Stimulated activated memory B cell treated with anti-CD40 and anti-IgM and Interleukin-4, amounts not matched to agents 10 μg/mL and 1 μg/mL and 100 μg/mL, for 72 hours (primary cell): ENCODE measurements at places on chromosomes 2 and 18.
A peak's percentile ranks its signal among the peaks of the same experiment; 100 is the strongest.

GRCh38 chr18:59885579-59886163 is 14.1 kb upstream of the PMAIP1 start:
- peak; percentile 85 for ATAC-seq

GRCh38 chr2:150376553-150377335 is 110.7 kb downstream of the RND3 start:
- ATAC-seq = no peak

- ATAC-seq = no peak
Observed at GRCh38 chr18:533995-534601, 33.6 kb upstream of the COLEC12 start.

- ATAC-seq = no peak
Observed at GRCh38 chr2:55033921-55034320, 16.3 kb downstream of the RTN4 start.

- no peak for ATAC-seq
Observed at GRCh38 chr2:211014376-211014775, 458.0 kb downstream of the CPS1 start.

- ATAC-seq = no peak
Observed at GRCh38 chr18:48825101-48825745, 125.5 kb downstream of the SMAD7 start.

DNA sequence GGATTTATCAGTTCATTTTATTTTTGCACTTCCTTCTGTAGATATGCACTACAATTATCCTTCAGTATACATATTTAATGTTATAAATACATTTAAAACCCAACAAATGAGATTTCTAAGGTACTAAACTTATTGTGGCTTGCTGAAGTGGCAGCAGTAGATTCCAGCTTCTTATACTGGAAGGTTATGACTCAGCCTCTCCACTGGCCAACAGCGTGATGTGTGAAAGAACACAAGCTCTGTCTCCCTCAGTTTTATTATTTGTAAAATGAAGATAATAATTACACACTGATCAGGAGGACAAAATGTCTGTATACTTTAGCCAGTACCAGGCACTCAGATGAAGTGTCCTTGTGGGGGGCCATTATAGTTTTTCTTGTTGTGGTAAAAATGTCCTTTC is 1147.1 kb downstream of the CNTNAP5 start:
- no peak for ATAC-seq

- no peak for ATAC-seq
Observed at GRCh38 chr2:73921581-73921980, 5.1 kb upstream of the DGUOK start.

- no peak for ATAC-seq
Observed at GRCh38 chr18:364256-364826, 96.5 kb upstream of the THOC1 start.

GRCh38 chr2:187982668-187983067 is 309.0 kb upstream of the GULP1 start:
- ATAC-seq = no peak

DNA sequence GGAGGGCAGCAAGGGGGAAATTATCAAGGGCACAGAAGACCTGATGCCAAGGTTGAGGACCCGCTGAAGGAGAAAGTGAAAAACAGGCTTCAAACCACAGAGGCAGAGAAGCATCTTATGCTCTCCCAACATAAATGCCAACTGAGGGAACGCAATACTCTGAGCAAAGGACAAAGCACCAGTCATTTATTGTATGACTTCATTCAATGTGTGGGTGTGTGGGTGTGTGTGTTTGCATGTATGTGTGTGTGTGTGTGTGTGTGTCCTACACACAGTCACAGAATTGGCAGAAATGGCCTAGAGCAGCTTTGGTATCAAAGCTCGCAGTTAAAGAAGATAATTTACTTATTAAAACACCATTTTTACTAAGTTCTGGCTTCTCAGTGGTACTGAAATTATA is 51.4 kb downstream of the UXS1 start:
- no peak for ATAC-seq

GRCh38 chr2:69163109-69163508 is 150.1 kb downstream of the ANTXR1 start:
- ATAC-seq = peak; percentile 81

DNA sequence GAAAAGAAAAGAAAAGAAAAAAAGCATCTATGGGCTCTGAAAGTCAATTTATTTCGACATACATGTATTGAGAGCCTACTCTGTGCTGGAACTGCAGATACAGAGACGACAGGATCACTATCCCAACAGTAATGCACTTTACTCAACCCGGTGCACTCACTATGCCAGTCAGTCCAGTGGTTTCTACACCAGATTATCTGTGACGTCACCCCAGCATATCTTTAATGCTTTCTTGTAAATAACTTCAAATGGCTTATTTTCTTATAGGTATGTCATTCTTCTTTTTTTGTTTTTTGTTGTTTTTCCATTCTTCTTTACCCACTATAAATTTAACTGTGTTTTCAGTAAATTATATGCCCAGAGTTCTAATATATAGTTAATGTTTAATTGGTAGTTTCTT is 800.0 kb upstream of the FANCL start:
- ATAC-seq = no peak

- no peak for ATAC-seq
Observed at GRCh38 chr2:85457877-85458316, 39.4 kb downstream of the SH2D6 start.

DNA sequence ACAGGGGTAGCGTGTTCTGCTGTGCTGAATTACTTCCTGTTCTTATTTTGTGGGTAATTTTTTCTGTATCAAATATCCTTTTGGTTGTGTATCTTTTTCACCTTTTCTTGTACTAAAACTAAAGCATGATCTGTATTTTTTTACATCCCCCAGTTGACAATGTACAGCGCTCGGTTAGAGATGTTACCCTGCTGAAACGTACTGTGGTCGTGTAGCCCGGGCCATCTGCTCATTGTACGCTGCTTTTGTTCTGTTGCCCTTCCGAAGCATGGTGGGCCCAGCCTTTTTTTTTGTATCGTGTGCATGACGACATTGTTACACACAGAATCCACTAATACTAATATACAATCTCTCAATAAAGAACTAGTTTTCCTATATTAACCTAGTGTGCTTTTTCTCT is 233.1 kb downstream of the HAUS1 start:
- no peak for ATAC-seq

DNA sequence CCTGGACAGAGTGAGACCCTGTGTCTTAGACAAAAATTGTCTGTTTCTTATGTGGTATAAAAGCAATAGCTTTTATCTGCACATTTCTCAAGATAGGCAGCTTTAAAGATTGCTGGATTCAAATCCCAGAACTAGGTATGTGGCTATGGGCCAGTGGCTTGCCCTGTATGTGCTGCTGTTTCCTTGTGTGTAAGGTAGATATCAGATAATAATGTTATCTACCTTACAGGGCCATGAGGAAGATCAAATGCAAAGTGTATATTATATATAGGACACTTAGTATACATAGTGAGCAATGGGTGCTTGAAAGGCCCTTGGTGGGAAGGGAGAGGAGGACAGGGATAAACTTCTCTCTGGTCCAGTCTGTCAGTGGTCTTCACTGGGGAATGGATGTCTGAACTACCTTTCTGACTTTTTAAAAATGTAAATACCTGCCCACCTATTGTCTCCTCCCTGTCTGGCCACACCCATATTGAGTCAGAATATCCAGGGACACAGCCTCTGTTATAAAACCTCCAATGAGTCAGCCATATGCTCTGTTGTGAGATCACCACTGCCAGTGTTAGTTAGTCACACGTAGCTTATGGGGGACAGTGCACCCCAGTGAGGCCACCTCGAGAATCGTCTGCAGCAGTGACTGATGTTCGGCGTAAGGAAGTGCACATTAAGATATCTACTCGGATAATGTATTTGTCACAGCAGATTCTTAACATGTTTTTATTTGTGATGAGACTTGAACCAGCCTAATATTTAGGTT is 383.4 kb downstream of the PTPRM start:
- peak; percentile 8 for ATAC-seq

DNA sequence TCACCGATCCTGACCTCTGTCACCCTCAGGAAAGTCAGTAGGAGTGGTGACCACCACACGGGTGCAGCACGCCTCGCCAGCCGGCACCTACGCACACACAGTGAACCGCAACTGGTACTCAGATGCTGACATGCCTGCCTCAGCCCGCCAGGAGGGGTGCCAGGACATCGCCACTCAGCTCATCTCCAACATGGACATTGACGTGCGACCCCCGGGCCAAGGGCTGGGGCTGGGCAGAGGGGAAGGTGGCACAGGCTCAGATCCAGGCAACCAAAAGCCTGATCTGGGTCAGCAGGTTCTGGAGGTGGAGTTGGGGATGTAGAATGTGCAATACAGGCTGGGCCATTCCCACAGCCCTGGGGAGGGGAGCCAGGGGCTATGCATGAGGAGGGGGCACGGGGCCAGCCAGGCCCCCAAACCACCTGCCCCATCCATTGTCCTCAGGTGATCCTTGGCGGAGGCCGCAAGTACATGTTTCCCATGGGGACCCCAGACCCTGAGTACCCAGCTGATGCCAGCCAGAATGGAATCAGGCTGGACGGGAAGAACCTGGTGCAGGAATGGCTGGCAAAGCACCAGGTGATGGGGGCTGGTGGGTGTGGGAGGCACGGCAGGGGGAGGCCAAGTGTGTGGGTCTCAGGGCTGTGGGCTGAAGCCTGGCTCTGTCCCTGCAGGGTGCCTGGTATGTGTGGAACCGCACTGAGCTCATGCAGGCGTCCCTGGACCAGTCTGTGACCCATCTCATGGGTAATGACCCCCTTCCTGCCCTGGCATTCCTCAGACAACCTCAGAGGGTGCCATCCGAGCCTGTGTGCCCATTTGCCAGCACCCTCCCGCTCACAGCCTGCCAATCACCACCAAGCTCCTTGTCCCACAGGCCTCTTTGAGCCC is 1.4 kb downstream of the ALPI start:
- no peak for ATAC-seq

- peak; percentile 24 for ATAC-seq
Observed at GRCh38 chr2:189574793-189575475, 5.7 kb downstream of the SLC40A1 start.

GRCh38 chr18:60188958-60189357 is 183.6 kb downstream of the MC4R start:
- ATAC-seq = no peak

GRCh38 chr2:127104166-127104660 is 2.7 kb downstream of the BIN1 start:
- no peak for ATAC-seq

DNA sequence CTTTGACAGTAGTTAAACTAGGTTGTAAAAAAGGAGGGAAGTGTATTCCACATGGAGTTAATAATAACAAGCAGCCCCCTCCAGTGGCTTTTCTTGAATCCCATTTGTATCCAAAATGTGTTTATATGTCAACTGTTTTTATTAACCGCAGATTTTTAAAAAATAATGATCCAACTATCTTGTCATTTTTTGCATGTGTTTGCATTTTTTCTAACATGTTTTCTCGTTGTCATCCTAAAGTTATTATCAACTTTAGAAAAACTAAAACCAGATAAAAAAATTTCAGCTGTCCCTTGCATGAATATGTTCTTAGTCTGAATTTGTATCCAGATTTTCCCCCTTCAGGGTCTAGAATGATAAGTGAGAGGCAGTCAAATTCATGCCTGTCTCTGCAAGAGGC is 1063.3 kb downstream of the BCL11A start:
- ATAC-seq = no peak

DNA sequence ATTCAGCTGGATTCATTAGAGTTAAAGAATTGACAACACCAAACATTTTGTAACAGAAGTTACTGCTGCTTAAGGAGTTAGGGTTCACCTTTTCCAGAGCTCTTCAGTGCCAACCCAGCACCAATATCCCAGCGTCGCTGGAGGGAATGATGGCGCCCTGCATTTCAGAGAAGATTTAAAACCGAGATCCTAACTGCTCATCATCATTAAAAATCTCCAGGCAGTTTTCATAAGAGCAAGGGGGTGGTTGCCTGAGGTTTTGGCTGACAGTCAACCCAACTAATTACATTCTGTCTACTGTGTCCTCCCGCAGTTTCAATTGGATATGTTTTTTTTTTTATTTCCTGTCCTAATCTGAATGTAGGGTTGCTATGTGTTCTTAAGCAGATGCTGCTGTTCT is 509.6 kb upstream of the TCF4 start:
- ATAC-seq = no peak

- no peak for ATAC-seq
Observed at GRCh38 chr18:23204589-23205235, 69.4 kb downstream of the CABLES1 start.

DNA sequence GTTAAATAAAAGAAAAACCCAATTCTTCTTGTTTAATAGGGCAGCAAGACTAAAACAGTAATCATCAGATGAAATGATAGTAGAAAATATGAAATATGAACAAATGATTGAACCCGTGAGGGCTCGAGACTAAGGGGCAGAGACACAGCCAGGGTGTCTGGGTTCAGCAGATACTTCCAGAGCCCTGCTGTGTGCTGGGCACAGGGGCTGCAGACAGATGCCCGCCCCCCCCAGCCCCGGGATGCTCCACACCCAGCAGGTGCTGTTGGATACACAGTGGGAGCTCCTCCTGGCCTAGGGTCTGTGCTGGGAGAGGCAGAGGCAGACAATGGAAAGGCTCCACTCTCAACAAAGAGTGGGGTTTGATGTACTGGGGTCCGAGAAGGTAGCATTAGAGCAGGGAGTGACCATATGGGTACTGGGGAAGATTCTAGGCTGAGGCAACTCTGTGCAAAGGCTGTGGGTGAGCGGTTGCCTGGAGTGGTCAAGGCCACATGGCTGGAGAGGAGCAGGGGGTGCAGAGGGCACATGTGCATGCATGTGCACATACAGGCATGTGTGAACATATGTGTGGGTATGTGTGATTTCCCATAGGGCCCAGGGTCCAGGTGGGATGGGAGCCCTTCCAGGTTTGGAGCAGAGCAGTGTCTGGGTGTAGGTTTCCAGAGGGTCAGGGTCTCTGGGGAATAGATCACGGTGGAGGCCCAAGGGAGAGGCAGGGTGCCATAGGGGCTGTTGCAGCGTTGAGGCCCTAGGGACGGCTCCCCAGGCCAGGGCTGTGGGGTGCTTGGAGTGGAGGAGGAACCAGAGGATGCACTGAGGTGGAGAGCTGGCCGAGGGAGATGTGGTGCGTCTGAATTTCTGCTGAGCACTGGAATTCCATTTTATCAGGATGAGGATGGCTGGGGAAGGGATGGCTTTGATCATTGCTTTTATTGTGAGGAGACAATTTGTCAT is 36.7 kb downstream of the LDLRAD4 start:
- ATAC-seq = no peak
